ENCODE measurements at places on chromosomes 4 and X.

GRCh38 chrX:14837155-14837554 lies 35.7 kb downstream of the FANCB start:
- no peaks in the 10 kb centered on the region for H3K27me3 ChIP-seq
- no peak overlapping the region for H3K27ac ChIP-seq
- no peaks in the 10 kb centered on the region for H3K4me1 ChIP-seq
- H3K4me3 ChIP-seq: no peak overlapping the region

DNA sequence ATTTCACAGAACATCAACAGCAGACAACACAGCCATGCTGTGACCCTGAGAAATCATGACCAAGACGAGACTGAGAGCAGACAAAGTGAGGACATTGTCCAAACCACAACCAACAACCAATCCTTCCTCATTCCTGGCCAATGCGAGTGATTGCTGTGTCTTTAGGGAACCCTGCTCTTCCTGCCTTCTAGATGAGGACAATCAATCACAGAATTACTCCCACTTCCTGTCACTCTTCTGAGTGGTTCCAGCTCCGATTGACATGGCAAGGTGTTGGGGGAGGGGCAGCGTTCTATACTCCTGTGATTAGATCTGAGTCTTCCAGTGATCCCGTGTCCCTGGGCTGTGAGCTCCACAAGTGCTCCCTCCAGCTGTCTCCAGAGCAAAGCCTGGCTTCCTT lies 227.8 kb downstream of the STIM2 start:
- no peaks in the 10 kb centered on the region for H3K27me3 ChIP-seq
- H3K4me1 ChIP-seq: no peaks in the 10 kb centered on the region

- no peak for DNase-seq
- H3K27ac ChIP-seq: no peak overlapping the region
- 0 out of 2 replicates have a peak, but pooled peaks cover 11% of the 10 kb centered on the region for H3K4me1 ChIP-seq
- no peaks in the 10 kb centered on the region for H3K27me3 ChIP-seq
- H3K4me3 ChIP-seq: no peak overlapping the region
- H3K36me3 ChIP-seq: no peaks in the 10 kb centered on the region
Measured at GRCh38 chr4:14877246-14878225, 124.7 kb upstream of the CPEB2 start.

- H3K27ac ChIP-seq: no peak overlapping the region
- no peaks in the 10 kb centered on the region for H3K36me3 ChIP-seq
- no peaks in the 10 kb centered on the region for H3K27me3 ChIP-seq
Measured at GRCh38 chr4:156710365-156711192, 261.0 kb downstream of the PDGFC start.

DNA sequence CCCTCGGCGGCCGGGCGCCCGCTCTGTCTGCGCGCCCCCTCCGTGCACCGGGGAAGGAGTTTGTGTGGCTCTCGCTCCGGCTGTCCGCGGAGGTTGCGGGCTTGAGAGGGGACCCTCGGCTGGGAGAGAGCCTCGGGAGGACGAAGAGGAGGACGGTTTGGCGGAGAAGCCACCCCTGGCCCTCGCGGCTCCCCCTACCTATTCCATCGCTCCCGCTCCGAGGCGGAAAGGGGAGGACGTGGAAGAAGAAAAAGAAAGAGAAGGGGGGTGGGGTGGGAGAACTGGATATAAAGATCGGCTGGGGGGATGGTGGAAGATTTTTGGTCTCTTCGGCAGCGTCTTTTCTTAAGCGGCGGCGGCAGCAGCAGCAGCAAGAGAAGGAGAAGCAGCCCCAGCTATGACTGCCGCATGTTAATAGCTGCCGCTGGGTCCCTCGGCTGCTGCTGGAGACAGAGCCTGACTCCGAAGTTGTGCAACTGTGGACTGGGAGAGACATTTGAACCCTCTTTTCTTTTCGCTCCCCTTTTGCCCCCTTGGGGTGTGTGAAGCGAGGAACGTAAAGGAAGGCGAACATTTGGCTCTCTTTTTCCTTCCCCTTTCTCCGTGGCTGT lies 895 bp downstream of the ADGRL3 start:
- no peaks in the 10 kb centered on the region for H3K36me3 ChIP-seq
- peaks cover 6% of the 10 kb centered on the region for H3K27me3 ChIP-seq
- no peak for DNase-seq
- H3K27ac ChIP-seq: no peak overlapping the region
- no peak overlapping the region for H3K4me3 ChIP-seq

DNA sequence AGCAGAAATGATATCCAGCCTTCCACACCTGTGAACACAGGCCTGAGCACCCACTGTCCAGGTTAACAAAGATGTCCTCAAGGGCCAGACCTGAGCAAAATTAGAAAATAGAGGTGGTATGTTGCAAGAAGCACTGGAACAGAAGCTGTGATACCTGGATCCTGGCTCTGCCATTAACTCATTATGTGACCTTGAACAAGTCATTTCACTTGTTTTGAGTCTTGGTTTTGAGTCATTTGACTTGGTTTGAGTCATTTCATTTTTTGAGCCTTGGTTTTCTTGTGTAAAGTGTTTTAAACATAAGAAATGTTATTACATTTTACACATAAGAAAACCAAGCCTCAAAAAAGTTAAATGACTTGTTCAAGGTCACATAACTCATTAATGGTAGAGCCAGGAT lies 2.9 kb upstream of the NWD2 start:
- no peaks in the 10 kb centered on the region for H3K36me3 ChIP-seq
- no peak overlapping the region for H3K4me3 ChIP-seq
- H3K27ac ChIP-seq: no peak overlapping the region
- DNase-seq: no peak
- H3K27me3 ChIP-seq: no peaks in the 10 kb centered on the region

DNA sequence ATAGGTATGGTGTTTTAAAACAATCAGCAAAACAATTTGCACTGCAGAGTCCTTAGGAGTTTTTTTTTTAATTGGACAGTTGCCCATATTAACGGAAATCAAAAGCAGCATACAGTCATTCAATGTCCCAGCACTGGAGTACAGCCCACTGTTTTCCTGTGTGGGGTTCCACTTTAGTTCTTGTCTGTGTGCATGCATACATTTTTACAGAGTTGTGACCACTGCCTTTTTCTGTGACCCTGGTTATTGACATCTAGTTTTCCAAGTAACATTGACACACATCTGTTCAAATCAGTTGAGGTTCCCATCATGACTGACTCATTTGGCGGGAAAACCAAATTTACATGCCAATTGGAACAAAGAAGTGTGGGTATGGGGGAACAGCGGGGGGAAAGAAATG lies 83.3 kb downstream of the HPRT1 start:
- H3K4me1 ChIP-seq: peaks cover 47% of the 10 kb centered on the region
- H3K27me3 ChIP-seq: no peaks in the 10 kb centered on the region
- 0 out of 2 replicates have a peak, but pooled peaks cover 12% of the 10 kb centered on the region for H3K36me3 ChIP-seq
- peak overlapping the region; percentile 67 for H3K27ac ChIP-seq

- no peak overlapping the region for H3K27ac ChIP-seq
- DNase-seq: no peak
- no peaks in the 10 kb centered on the region for H3K36me3 ChIP-seq
- H3K27me3 ChIP-seq: no peaks in the 10 kb centered on the region
Measured at GRCh38 chr4:140556372-140557085, 12.2 kb downstream of the UCP1 start.

- H3K27me3 ChIP-seq: no peaks in the 10 kb centered on the region
- no peak overlapping the region for H3K27ac ChIP-seq
- no peaks in the 10 kb centered on the region for H3K4me1 ChIP-seq
- no peaks in the 10 kb centered on the region for H3K36me3 ChIP-seq
- H3K4me3 ChIP-seq: no peak overlapping the region
Measured at GRCh38 chr4:78225236-78225635, 168.1 kb downstream of the FRAS1 start.

DNA sequence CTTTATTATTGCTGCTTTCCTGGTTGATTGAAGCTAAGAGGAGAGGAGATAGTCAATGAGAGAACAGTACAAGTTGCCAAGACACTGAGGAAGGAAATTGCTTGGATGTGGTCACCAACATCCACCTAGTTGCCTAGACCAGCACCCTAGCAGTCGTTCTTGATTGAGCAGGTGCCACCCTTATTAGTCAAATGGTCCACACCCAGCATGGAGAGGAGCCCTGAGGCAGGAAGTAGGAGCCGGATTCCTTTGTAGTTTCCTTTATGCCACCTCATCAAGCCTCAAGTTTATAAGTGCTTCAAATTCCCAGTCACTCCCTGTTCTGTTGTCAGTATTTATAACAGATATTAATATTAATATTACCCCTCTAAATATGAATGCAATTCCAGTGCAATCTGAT lies 19.1 kb downstream of the PAGE2 start:
- H3K36me3 ChIP-seq: no peaks in the 10 kb centered on the region
- no peak overlapping the region for H3K27ac ChIP-seq
- H3K27me3 ChIP-seq: no peaks in the 10 kb centered on the region
- H3K4me1 ChIP-seq: no peaks in the 10 kb centered on the region
- peak; percentile 45 for DNase-seq

DNA sequence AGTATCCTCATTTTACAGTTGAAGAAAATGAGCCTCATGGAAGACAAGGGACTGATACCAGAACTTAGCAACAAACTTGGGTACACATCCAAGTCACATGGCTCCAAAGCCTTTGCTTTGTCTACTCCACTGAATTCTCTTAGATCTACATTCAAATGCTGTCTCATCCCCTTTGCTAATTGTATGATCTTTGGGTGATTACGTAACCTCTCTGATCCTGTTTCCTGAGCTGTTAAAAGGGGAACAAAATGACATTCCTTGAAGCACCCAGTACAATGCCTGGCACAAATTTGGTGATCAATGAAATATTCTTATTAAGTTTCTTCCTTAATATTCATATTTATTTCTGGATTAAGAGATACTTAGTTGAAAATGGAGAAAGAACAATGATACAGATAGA lies 5.9 kb upstream of the HPGD start:
- no peak overlapping the region for H3K4me3 ChIP-seq
- no peak overlapping the region for H3K27ac ChIP-seq
- no peaks in the 10 kb centered on the region for H3K4me1 ChIP-seq
- no peak for DNase-seq
- H3K27me3 ChIP-seq: no peaks in the 10 kb centered on the region

DNA sequence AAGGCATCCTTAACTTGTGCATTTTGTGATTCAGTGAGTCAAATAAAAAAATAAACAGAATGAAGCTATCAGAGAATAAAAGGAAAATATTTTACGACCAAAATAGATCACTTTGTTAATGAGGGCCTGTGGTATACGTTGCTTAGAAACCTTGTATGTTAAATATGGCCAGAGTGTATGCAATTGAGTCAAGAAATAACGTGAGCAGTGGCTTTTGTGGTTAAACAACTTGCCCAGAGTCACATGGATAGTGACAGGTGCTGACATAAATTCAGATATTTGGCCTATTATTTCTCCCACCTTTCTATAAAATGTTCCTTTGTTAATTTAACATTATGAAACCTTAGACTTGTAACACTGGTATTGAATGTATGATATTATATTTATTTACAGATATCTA lies 393.4 kb downstream of the PABPC4L start:
- H3K4me3 ChIP-seq: no peak overlapping the region
- H3K27me3 ChIP-seq: no peaks in the 10 kb centered on the region
- H3K36me3 ChIP-seq: no peaks in the 10 kb centered on the region
- DNase-seq: no peak
- no peaks in the 10 kb centered on the region for H3K4me1 ChIP-seq
- no peak overlapping the region for H3K27ac ChIP-seq

DNA sequence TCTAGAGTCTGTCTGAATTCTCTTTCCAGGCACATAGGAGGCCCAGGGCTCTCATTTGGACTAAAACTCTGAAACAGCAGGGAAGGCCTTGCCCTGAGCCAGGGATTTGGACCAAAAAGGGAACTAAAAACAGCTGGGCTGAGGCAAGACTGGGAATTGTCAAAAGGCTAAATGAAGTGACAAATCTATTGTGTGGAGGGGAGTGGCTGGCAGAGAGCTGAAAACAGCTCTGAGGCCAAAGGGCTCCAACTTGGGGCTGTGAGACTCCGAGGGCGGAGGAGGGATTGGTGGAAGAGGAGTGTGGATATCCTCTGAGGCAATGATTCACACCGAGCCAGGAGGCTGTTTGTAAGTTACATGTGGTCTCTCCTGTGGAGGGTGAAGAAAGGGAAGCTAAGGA lies 63.2 kb downstream of the PHEX start:
- H3K4me3 ChIP-seq: no peak overlapping the region
- H3K4me1 ChIP-seq: peaks cover 17% of the 10 kb centered on the region
- no peak overlapping the region for H3K27ac ChIP-seq
- DNase-seq: no peak
- no peaks in the 10 kb centered on the region for H3K27me3 ChIP-seq

GRCh38 chr4:91829531-91829930 lies 474.2 kb upstream of the GRID2 start:
- H3K4me1 ChIP-seq: no peaks in the 10 kb centered on the region
- no peak for DNase-seq
- no peaks in the 10 kb centered on the region for H3K36me3 ChIP-seq
- H3K27ac ChIP-seq: no peak overlapping the region
- no peaks in the 10 kb centered on the region for H3K27me3 ChIP-seq
- H3K4me3 ChIP-seq: no peak overlapping the region

DNA sequence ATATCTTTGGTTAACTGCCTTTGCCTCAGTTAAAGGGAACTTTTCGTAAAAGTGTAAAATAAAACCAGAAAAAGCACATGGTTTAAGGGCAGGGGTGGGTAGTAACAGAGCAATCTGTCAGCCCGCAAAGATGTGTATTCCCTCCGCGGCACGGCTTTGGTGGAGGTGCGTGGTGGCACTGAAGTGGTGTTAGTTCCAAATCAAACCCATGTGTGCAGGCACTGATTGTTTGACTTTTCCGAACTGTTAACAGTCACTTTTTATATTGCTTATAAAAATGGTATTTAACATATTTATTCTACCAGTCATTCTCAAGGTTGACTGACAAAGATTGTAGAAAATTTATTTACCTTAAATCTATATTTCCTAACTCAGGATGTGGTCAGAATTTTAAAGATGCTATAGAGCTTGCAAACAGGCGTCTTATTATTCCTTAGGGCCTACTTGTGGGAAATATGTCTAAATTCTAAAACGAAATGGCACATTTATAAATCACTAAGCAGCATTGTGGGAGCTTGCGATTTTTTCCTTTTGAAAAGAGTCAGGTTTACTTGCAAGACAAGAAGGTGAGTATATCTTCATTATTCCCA lies 272.7 kb upstream of the PCDH18 start:
- H3K36me3 ChIP-seq: no peaks in the 10 kb centered on the region
- H3K27me3 ChIP-seq: no peaks in the 10 kb centered on the region
- DNase-seq: no peak
- no peak overlapping the region for H3K4me3 ChIP-seq
- H3K4me1 ChIP-seq: no peaks in the 10 kb centered on the region

DNA sequence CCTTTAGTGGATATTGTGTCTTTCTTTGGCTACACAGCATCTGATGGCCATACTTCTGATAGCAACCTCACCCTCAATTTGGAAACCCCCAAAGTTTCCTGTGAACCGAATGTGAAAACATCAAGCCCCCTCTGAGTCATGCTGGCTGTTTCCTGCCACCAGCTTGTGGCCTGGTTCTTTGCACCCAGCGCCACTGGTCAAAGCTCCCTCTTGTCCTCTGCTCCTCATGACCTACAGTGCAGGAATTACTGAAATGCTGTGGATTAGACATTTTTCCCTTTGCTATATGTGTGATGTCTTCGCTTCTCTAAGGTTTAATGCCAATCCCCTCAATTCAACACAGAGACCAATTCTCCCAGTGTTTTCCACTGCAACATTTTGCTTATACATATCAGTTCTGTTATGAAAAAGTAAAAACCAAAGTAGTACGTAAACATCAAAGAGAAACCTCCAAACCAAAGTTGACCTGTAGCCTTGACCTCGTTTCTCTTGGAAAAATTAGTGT lies 224.0 kb upstream of the TENM3 start:
- H3K27ac ChIP-seq: no peak overlapping the region
- H3K4me1 ChIP-seq: no peaks in the 10 kb centered on the region
- H3K4me3 ChIP-seq: no peak overlapping the region
- no peaks in the 10 kb centered on the region for H3K36me3 ChIP-seq
- DNase-seq: no peak
